ENCODE measurements at places on chromosomes 11 and 22.

DNA sequence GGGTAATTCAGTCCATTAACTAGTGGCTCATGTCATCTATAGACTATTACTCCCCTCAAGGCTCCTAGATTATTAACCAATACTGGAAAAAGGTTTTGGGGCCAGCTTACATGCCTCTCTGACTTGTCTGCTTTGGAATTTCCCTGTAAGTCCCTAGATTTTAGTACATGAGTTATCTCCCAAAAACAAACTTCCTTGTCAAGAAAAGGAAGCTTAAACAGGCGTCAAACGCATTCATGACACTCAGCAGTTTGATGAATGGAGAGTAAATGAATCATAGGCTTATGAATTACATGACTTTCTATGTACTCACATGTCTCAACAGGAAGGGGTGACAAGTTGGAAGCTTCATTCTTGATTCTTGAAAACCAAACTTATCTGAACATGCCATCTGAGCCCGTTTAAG lies 70.8 kb downstream of the BLID start:
- DNase-seq: no peak

GRCh38 chr22:46408568-46409506 lies 73.3 kb downstream of the TRMU start:
- no peak for DNase-seq

- no peak for DNase-seq
Observed at GRCh38 chr22:27159716-27160295, 502.4 kb downstream of the MIAT start.

GRCh38 chr11:45537614-45538013 lies 127.8 kb downstream of the CHST1 start:
- DNase-seq: no peak

DNA sequence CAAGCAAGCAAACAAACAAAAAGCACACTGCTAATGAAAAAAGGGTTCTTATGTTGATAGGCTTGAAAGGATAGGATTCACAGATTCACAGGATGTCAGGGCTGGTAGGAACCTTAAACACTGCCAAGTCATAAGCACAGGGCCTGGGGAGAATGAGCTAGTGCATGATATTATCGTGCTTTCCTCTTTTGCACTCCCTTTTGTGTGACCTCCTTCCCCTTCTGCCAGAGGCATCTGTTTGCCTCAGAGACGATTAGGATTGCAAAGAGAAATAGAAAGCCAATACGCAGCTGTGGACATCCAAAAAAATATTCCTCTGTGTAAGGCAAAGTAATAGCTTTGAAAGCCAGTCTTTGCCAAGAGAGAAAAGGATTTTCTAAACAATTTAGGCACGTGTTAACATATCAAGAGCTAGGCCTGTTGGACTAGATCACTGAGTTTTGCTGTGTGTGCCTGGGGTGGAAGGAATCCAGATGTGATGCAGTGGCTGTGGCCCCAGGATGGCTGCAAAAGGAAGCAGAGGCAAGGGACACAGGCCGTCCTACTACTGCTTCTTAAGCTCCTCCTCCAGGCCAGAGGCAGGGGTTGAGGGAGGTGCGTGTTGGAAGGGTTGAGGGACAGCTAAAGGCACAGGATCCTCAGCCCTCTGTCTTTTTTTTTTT lies 30.6 kb downstream of the MCHR1 start:
- no peak for DNase-seq

DNA sequence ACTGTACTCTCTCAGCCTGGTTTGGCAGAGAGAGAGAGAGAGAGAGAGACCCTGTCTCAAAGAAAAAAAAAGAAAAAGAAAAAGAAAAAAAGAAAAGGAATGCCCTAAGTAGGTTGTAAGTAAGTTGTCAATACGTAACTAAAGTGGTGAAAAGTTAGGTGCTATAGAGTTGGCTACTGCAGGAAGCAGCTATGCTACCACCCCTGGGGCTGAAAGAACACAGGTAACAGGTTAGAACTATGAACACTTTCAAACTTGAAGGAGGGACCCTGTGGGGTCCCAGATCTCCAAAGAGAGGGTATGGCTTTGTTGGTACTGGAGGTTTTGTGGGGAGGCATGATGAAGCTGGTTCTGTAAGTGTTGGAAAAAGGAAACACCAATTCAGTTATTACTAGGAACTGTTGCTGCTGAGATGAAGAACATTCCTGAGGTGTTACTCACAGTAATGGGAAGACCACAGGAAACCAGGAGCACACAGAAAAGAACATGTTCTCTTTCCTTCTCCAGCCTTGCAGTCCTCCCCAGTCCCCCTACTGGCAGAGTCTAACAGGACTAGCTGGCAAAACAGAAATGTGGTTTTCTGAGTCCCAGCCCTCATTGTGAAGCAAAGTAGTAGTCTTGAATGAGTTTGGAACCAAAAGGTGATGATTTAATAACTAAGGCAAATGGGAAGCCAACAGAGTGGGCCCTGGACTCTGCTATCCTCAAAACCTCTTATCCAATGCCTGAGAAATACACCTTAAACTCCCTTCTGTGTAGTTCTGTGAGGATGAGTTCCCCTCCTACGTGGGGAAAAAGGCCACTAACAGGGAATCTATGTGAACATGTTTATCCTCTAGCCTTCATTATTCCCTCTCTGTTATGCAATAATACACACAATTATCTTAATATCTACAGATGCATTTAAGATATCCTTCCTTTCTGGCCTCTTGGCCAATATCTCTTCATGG lies 427.0 kb upstream of the DDI1 start:
- DNase-seq: peak; percentile 30

DNA sequence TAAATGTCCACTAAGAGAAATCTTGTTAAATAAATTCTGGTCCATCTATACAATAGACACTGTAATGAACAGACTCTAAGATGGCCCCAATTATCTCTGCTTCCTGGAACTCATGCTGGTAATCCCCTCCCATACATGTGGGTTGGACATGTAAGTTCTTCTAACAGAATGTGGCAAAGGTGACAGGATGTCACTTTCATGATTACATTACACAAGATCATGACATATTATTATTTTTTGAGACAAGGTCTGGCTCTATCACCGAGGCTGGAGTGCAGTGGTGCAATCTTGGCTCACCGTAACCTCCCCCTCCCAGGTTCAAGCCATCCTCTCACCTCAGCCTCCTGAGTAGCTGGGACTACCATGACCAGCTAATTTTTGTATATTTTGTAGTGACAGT lies 14.6 kb upstream of the NDUFC2 start:
- no peak for DNase-seq

DNA sequence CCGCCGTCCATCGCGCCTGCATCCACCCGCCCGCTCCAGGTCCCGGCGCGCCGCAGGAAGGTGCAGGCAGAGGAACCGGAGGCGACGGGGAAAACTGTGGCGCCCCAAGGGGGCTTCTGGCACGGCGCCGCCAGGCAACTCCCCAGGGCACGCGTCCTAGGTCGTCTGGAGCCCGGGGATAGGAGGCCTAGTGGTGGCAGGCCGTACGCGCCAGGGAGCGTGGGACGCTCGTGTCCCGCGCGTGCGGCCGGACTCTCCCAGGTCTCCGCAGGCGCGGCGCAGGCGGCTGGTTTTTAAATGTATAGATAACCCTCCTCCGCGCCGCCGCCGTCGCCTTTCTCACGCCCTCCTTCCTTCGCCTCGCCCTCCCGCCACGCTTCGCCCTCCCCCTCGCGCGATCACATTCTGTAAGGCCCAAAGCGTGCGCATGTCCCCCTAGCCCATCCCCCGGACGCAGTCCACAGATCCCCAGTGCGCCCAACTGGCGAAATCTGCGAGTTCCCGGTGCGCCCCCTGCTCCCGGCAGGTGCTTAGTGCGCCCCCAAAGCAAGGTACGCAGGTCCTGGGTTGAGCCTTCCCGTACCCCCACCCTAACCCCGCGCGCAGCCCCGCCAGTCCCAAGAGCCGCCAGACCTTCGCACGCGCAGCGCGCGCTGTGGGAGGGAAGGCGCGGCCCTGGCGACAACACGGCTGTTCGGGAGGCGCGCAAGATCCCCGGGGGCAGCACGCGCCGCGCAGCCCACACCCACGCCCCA lies at the start of gene ASCL2:
Gene ASCL2 (minus strand): TSS at position 267 of the 755 bp plus-strand sequence. CDS start 256 bp downstream, at position 11.
- DNase-seq: no peak

- DNase-seq: no peak
Observed at GRCh38 chr22:38282397-38282796, 9.6 kb upstream of the TMEM184B start.

All from HEK293T (cell line).